Brain microvascular endothelial cell (primary cell): ENCODE measurements at places on chromosomes 7 and 10.
A peak's percentile ranks its signal among the peaks of the same experiment; 100 is the strongest.

- DNase-seq: no peak
These were observed 68.0 kb upstream of the EEPD1 start for GRCh38 chr7:36085096-36085495.

GRCh38 chr7:101068401-101068800 is 16.9 kb upstream of the TRIM56 start:
- no peak for DNase-seq

DNA sequence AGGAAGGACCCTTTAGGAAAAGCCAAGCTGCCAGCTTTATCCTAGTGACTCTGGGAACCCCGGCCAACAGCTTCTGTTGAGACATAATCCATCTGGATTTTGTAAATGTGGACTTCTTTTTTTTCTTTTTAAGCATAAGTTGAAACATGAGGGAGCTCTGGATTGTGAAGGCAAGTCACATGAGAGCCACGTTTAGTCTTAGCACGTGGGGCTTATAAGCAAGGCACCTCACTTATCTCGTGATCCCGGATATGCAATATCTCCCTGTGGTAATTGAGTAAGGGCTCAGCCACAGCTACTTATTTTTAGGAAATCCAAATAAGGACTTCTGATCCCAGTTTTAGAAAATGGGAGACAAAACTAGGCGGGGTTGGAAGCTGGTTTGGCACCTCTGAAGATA is 111.2 kb upstream of the PTN start:
- DNase-seq: peak; percentile 30

GRCh38 chr10:77493239-77493806 is 144.3 kb downstream of the KCNMA1 start:
- DNase-seq: no peak

GRCh38 chr10:131113709-131114291 is 197.7 kb downstream of the TCERG1L start:
- no peak for DNase-seq

DNA sequence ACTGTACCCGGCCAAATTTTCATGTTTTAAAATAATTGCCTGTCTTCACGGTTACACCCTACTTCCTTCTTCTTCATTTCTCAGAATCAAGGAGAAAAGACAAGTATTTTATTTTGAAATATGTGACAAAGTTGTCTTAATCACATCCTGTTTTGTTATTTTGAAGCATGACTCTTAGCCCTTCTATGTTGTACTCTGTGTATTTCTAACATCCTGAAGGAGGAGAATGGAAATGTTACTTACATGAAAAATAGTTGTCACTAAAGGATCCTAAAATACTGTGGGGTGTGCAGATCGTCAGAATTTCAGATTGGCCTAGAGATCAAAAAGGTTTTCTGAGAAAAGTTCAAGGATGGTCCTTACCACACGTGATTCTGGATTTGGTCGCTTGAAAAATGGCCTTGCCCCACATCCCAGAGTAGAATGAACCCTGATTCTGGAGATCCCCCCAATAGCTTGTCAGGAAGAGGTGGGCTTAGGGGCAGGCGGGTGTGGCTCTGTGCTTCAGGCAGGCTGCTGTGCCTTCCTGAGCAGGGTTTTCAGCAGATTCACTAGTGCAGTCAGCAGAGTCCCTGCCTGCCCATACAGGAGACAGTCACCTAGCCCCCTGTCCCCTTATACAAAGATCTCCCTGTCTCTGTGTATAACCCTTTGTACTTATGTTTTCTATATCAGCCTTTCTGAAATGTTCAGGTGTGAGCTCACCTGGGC is 8.6 kb downstream of the UPP1 start:
- DNase-seq: no peak

GRCh38 chr7:9149499-9150082 is 716.2 kb downstream of the NXPH1 start:
- no peak for DNase-seq

- no peak for DNase-seq
These were observed 13.0 kb downstream of the MCMBP start for GRCh38 chr10:119859420-119860258.

DNA sequence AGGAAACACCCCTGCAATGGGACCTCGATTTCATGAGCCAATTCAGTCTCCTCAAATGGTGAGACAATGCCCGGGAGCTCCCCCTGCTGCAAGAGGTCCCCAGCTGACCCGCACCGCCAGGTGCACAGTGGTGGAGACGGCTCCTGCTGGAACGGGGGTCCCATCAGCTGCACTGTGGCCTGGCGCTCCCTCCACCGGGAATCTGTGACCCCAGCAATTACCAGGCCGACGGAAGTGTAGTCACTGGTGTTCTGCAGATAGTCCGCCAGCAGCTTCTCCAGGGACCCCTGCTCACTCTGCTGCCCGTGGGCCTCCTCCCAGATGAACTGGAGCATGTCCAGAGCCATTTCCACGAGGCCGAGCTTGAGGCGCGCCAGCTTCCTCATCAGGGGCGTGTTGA is 64.9 kb upstream of the NKX6-2 start:
- no peak for DNase-seq

GRCh38 chr7:105638334-105638733 is 57.0 kb upstream of the EFCAB10 start:
- no peak for DNase-seq

GRCh38 chr10:59285073-59285472 is 77.3 kb downstream of the FAM13C start:
- no peak for DNase-seq

GRCh38 chr10:117497736-117498135 is 44.8 kb upstream of the EMX2 start:
- DNase-seq: no peak

DNA sequence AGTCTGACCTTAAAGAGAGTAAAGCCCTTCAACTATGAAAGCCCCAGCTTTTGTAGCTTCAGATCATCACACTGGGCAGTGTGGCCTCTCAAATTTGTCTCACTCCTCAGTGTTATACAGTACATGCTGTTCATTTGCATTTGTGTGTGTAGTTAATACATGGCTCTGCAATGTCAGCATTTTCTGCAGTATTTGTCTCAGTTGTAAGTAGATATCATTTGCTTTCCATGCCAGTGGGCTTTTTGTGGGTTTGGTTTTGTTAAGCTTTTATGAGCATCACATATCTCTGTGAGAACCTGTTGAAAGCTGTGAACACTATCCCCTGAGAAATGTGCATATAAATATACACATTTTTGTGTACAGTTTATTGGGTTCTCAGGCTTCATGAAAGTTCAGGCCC is 57.0 kb downstream of the ZNF277 start:
- DNase-seq: no peak

DNA sequence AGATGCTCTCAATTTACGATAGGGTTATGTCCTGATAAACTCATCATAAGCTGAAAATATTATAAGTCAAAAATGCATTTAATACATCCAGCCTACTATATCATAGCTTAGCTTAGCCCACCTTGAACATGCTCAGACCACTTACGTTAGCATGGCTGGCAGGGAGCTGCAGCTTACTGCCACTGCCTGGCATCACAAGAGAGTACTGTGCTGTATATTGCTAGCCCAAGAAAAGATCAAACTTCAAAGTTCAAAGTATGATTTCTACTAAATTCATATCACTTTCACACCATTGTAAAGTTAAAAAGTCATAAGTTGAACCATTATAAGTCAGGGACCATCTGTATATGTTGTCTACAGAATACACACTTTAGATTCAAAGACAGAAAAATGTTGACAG is 91.6 kb downstream of the HYCC1 start:
- DNase-seq: no peak

GRCh38 chr7:32943252-32944030 is 13.8 kb upstream of the FKBP9 start:
- no peak for DNase-seq

DNA sequence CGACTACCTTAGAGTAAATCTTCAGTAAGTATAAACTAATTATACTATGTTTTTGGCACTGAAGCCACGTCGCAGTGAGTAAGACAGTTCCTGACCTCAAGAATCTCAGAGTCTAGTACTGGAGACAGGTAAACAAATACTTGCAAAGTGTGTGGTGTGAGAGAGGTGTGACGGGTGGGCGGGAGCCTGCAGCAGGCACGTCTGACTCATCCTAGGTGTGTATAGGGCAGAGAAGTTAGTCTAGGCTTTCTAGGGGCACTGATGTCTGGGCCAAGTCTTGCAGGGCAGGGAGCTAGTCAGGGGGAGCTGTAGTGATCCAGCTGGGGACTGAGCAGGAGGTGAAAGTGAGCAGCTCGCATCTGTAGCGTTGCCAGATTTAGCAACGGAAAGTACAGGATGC is 35.9 kb upstream of the SFTPD start:
- no peak for DNase-seq

- no peak for DNase-seq
These were observed 302.2 kb downstream of the CCDC3 start for GRCh38 chr10:12699258-12699700.

GRCh38 chr10:96626795-96627194 is 40.0 kb upstream of the TM9SF3 start:
- DNase-seq: no peak

DNA sequence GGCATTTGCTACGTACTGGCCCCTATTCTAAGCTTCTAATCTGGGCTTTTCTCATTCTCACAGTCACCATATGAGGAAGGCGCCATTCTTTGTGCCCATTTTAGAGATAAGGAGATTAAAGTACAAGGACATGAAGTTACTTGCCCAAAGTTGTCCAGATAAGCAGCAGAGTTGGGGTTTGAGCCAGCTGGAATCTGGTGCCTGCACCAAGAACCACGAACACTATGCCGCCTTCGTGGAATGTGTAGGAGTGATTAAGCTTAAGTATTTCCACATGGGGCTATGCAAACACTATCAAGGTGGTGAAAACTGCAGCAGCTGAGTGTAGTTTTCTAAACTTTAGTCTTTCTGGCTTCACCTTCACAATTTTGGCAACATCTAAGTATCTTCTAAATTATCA is 342.7 kb upstream of the ETV1 start:
- DNase-seq: peak; percentile 12
